Left colon (tissue), 2 donors: ENCODE measurements at places on chromosomes 12 and 14.

DNA sequence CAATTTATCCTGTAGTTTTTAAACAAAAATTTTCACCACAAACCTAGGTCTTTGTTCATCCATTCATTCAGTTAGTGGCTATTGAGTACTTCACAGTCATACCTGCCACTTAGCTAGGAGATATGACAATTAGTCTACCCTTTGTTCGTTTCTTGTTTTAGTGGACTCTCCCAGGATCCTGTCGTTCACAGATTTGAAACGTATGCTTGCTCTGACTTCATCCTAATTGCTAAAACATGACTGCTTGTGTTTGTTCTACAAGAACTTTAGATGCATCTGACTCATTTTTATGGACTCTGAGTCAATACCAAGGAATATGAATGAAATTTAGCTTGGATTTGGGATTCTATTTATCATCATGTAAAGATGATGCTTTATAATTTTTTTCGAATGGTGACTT, 69.5 kb downstream of the TBC1D30 start:
- DNase-seq: no peak

- no peak for DNase-seq
Observed at GRCh38 chr14:33486332-33486890, 464.5 kb downstream of the EGLN3 start.

DNA sequence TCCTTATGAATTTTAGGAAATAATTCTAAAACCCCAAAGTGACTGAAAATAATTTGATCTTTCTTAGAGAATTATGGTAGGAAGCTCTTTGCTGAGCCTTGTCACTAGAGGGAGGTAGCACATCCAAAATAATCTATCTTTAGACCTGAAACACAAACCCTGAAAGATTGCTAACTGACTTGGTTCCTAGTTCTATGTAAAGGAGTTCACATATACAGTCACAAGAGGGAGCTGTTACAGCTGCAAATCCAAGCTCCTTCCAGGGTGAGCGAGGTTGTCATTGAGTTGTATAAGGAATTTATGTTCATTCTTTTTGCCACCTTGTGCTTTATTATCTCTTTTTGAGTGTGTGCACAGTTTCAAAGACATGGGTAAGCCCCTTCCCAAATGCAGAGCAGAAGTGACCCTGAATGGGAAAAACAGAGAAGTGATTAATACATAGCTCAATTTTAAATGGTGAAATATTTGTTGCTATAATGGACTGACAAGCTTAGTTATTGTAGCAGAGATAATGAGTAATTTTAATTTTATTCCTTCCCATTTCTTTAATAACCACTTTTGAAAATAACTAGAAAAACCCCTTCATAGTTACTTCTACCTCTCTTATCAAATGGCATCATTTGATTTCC, 387.9 kb downstream of the DAD1 start:
- no peak for DNase-seq

- DNase-seq: no peak
Observed at GRCh38 chr14:42111355-42111754, 504.7 kb downstream of the LRFN5 start.

DNA sequence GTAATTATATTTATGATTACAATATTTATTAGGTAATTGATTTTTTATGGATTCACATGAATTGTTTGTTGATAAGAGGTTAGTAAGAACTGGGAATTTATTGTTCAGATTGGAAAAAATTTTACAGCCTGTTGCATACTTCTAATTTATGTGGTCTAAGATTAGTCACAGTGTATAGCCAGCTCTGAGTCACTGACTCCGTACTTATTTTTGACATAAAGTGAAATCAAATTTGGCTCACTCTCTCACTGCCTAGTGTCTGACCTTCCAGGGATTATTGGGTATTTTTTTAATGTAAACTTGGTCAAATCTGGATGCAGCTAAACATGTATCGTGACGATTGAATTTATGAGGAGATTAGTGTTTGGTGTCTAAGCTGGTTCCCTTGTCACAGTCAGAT, 109.3 kb downstream of the PTPRQ start:
- no peak for DNase-seq

- peak; percentile 22 for DNase-seq
Observed at GRCh38 chr12:66688846-66689439, 10.1 kb upstream of the GRIP1 start.

DNA sequence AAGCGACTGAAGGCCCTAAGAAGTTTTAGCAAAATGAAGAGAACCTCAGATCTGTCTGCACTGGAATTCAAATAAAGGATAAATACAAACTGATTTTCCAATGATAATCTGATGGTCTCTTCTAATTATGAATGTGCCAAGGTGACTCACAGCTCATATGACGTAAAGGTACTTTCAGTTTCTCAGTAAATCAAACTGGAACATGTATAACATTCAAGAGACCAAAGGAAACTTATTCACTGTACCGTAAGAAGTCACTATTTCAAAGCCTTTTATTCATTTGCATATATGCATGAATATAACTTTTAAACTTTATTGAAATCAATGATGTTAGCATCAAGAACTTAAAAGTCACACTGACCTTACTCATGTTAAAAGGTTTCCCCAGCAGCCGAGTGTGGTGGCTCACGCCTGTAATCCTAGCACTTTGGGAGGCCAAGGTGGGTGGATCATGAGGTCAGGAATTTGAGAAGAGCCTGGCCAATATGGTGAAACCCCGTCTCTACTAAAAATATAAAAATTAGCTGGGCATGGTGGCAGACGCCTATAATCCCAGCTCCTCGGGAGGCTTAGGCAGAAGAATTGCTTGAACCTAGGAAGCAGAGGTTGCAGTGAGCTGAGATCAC, 52.2 kb downstream of the ATXN2 start:
- DNase-seq: no peak

DNA sequence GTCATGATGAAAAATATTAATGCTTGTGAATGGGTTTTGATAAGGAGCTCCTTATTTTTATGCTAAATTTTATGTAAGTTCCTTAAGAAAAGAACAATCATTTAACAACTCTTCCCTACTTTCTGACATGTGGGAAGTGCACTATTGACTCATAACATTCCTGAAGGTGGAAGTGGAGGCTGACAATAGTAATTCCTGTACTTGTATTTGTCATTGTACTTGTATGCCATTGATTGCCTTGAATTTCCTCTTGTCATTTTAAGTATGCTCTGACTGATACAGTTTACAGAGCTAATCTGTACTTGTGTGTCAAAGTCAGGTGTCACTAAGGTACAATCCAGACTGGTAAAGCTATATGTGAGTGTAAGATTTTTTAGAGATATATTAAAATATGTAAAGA, 440.0 kb downstream of the SLC16A7 start:
- no peak for DNase-seq

- no peak for DNase-seq
Observed at GRCh38 chr14:67400434-67400833, 11.5 kb downstream of the PLEK2 start.

DNA sequence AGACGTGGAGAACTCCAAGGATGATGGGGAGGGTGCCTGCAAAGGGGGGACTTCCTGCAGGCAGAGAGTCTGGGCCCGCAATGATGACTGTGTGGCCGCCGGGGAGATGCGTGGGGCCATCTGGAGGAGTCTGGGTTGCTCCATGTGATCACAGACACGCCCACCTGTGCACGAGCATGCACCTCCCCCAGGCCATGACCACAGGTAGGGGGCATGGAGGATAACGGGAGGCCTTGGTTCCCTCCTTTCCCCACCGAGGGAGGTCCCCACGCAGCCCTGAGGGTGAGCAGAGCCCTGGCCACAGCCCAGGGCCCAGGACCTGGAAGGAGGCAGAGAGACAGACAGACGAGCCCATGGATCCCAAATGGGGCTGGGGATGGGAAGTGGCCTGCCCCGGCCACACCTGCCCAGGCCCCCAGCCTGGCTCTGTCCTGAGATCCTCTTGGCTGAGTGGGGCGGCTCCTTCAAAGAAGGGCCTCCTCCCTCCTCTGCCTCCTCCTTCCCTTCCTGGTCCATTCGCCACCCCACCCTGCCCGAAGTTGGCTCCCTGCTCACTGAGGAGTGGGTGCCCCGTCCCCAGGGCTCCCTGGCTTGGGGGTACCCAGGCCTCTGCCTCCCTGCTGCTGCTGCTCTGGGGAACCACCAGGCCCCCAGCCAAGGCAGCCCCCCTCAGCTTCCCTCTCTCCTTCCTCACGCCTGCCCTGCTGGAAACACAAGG, 138.2 kb downstream of the CALM1 start:
- peak; percentile 14 for DNase-seq

DNA sequence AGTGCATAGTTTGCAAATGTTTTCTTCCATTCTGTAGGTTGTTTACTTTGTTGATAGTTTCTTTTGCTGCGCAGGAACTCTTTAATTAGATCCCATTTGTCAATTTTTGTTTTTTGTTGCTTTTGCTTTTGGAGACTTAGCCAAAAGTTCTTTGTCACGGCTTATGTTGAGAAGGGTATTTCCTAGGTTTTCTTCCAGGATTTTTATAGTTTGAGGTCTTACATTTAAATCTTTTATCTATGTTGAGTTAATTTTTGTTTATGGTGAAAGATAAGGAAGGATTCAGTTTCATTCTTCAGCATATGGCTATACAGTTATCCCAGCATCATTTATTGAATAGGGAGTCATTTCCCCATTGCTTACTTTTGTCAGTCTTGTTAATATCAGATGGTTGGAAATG, 51.9 kb downstream of the SYNE2 start:
- no peak for DNase-seq

- no peak for DNase-seq
Observed at GRCh38 chr12:112408621-112409020, 784 bp downstream of the RPL6 start.
